ENCODE measurements at places on chromosomes 2 and 18.

- no peak for DNase-seq
Measured at GRCh38 chr18:29430416-29430815, 1253.5 kb upstream of the CDH2 start.

GRCh38 chr2:878245-878930, 72.3 kb upstream of the SNTG2 start:
- DNase-seq, result no peak

- DNase-seq, result no peak
Measured at GRCh38 chr18:25896178-25896780, 194.1 kb downstream of the SS18 start.

- no peak for DNase-seq
Measured at GRCh38 chr2:19355416-19355821, 3.0 kb downstream of the OSR1 start.

DNA sequence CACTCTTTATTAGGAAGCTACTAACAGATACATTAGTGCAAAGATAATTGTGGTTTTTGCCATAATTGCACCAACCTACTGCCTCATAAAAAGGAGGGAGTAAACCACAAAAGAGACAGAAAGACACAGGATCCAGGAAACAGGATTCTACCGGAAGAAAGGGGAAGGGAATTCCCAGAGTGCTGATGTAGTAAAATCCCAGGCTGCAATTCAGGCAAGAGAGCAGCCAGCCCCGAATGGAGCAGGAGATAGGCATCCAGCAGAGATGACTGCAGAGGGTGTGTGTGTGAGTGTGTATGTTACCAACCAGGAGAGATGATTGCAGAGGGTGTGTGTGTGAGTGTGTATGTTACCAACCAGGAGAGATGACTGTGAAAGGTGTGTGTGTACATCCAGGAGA, 84.4 kb downstream of the KCNS3 start:
- no peak for DNase-seq

All from NCI-H2081 treated with DMSO at 0.1 percent for 48 hours (cell line).